ENCODE measurements at places on chromosomes 11 and 22. TPM values are rescaled to one million over a fixed set of nuclear protein-coding genes. Genes with fewer than 3 reads are reported as not detected.

TMEM45B gene
- total RNA-seq: 28.2 TPM

FAM111B gene
- 13.2 TPM for total RNA-seq

CARD16 gene
- 12.7 TPM for total RNA-seq

ENTHD1 gene
- total RNA-seq: not detected

All from type B pancreatic cell (in vitro differentiated cells).